ENCODE measurements at places on chromosomes 3 and 15. TPM values are rescaled to one million over a fixed set of nuclear protein-coding genes. Genes with fewer than 3 reads are reported as not detected.

DNA sequence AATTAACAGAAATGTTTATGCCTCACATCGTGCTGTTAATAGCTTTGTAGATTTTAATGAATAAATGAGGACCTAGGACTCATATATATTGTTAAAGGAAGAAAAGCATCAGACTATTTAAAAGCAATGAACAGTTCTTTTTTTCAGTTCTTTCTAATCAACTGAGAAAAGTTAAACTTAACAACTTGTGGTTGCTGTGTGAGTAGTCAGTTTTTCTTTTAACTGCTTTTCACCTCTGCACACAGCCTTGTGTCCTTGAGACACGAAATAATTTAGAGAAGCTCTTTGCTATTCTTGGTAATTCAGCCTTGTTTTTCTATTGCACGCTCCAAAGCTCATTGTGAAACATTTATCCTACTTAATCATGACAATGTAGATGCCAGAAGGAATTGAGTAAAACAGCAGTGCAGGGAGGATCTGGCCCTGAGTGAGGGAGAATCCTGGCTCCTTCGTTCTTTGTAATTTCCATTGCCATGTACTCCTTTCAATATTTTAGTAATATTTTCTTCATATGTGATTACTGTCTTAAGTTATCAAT, 499.0 kb downstream of the PYDC2 start:
- H3K27me3 ChIP-seq: no peaks in the 10 kb centered on the region
- H3K36me3 ChIP-seq: no peaks in the 10 kb centered on the region
- H3K4me3 ChIP-seq: no peak overlapping the region
- H3K4me1 ChIP-seq: no peaks in the 10 kb centered on the region
- H3K27ac ChIP-seq: no peak overlapping the region
- no peak for DNase-seq

DNA sequence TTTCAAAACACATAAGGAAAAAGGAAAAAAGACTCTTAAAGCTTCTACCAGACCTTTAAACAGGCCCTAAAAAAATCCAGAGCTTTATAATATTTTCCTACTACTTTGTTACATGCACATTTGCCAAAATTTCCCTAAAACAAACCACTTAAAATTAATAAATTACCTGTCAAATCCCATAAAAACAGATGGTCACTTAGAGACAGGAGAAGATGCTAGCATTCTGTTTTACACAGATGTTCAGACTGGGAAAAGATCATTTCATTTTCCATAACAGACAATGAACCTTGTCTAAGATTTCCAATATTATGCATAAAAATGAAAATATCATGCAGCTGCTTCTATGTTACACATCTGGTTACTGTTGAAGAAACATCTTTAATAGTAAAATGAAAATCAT, 66.6 kb downstream of the SUCLG2 start:
- no peaks in the 10 kb centered on the region for H3K27me3 ChIP-seq
- H3K36me3 ChIP-seq: no peaks in the 10 kb centered on the region
- no peak overlapping the region for H3K27ac ChIP-seq
- no peak for DNase-seq

The PLA2G4F gene
- not detected for total RNA-seq

- DNase-seq: no peak
- H3K36me3 ChIP-seq: no peaks in the 10 kb centered on the region
- no peaks in the 10 kb centered on the region for H3K4me1 ChIP-seq
- H3K4me3 ChIP-seq: no peak overlapping the region
Observed at GRCh38 chr3:60855250-60855649, 396.0 kb downstream of the FHIT start.

GRCh38 chr3:24582431-24583403, 88.1 kb upstream of the THRB start:
- H3K4me3 ChIP-seq: no peak overlapping the region
- no peaks in the 10 kb centered on the region for H3K27me3 ChIP-seq
- DNase-seq: no peak
- H3K4me1 ChIP-seq: no peaks in the 10 kb centered on the region
- no peak overlapping the region for H3K27ac ChIP-seq

The ZIC4 gene
- total RNA-seq: not detected

The CHST13 gene
- not detected for total RNA-seq

GRCh38 chr15:64903326-64903950, 8.3 kb upstream of the ANKDD1A start:
- no peak overlapping the region for H3K27ac ChIP-seq
- no peak for DNase-seq
- H3K4me1 ChIP-seq: no peaks in the 10 kb centered on the region
- H3K4me3 ChIP-seq: no peak overlapping the region

The SLC35G2 gene
- total RNA-seq: 10.0 TPM

The COL6A5 gene
- not detected for total RNA-seq

The IL17RD gene
- 3.4 TPM for total RNA-seq

DNA sequence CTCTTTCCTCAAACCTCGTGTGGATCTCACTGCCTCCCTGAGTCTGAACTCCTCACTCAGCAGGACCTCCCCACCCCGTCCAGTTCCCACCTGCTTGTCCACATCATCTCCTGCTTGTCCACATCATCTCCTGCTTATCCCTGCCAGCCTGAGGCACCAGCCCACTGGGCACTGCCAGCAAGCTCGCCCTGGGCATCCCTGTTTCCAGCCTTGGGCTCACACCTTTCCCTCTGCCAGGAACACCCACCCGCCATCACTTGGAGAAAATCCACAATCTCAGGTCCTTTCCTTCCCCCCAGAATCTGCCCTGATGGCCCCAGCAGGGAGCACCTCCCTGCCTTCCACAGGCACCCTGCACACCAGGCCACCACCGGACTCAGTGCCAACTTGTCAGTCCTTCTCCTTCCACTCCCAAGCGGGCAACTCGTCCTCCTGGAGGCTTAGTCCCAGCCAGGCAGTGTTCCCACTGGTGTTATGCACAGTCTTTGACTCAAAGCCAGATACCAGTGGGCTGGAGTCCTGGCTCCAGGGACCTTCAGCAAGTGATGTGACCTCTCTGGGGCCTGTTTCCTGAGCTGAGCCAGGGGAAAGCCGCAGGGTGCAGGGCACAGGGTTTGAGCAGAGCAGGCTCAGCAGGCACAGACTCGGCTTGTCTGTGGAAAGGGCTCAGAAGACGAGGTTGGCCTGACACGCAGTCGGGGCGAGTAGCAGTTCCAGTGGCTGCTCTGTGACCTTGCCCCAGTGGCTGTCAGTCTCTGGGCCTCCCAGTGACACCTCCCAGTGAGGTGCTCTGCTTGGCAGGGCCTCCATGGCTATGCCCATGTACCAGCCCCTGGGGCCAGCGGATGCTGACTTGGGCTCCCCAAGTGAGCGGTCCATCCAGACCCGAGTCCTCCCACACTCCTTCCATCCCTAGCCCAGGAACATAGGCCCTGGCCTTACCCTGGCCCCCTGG, 9.5 kb upstream of the MESP2 start:
- no peak overlapping the region for H3K4me3 ChIP-seq
- H3K27me3 ChIP-seq: no peaks in the 10 kb centered on the region
- H3K27ac ChIP-seq: no peak overlapping the region

The CA12 gene
- total RNA-seq: 10.7 TPM

DNA sequence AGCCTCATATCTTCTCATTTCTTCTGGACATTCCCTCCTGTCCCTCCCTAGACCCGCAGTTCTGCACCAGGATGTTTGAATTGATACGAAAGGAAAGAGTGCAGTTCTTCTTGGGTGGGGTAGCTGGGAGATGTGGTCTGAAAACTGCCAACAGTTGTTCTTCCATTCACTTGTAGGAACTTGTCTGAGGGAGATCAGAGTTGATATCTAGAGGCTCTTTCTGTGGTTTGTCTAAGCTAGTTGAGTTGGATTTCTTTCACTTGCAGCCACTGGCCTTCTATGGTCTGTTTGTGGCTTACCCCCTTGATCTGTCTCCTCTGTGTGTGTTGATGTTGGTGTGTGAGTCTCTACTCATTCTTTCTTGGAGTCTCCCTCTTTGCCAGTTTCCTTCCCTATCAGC, 42.5 kb upstream of the PIK3CB start:
- H3K27me3 ChIP-seq: no peaks in the 10 kb centered on the region
- H3K36me3 ChIP-seq: no peaks in the 10 kb centered on the region
- no peak overlapping the region for H3K27ac ChIP-seq
- DNase-seq: no peak
- no peaks in the 10 kb centered on the region for H3K4me1 ChIP-seq

- H3K27me3 ChIP-seq: no peaks in the 10 kb centered on the region
- H3K36me3 ChIP-seq: no peaks in the 10 kb centered on the region
- H3K4me1 ChIP-seq: no peaks in the 10 kb centered on the region
- DNase-seq: no peak
- H3K27ac ChIP-seq: no peak overlapping the region
Observed at GRCh38 chr15:20659265-20659664, 117.7 kb upstream of the GOLGA6L6 start.
